Calu3 (cell line): ENCODE measurements at places on chromosomes 16 and 17. TPM values are rescaled to one million over a fixed set of nuclear protein-coding genes. Genes with fewer than 3 reads are reported as not detected.

- no peak for DNase-seq
Measured at GRCh38 chr16:75044800-75045361, 46.1 kb downstream of the ZNRF1 start.

TBC1D3C gene
- total RNA-seq: not detected in 2 replicates

TNP2 gene
- total RNA-seq: not detected in 2 replicates

DNA sequence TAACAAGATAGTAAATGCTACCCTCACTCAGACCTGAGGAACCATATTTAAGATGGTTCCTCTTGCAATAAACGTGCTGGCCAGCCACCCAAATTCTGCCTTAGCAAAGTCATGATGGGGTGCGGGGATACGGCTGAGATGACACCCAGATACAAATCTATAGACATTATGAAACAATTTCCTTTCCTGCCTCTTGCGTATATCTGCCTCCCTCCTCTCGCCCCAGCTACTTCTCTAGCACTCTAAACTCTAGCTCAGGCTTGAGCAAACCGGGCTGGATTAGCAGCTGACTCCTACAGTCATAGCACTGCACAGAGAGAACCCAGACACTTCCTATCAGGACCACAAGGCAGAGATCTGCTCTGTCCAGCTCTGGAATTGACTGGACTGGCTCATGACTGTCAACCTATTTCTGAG is 22.3 kb downstream of the CD300LF start:
- DNase-seq: no peak

- DNase-seq: no peak
Measured at GRCh38 chr16:57355898-57356414, 2.6 kb upstream of the CCL22 start.

DNA sequence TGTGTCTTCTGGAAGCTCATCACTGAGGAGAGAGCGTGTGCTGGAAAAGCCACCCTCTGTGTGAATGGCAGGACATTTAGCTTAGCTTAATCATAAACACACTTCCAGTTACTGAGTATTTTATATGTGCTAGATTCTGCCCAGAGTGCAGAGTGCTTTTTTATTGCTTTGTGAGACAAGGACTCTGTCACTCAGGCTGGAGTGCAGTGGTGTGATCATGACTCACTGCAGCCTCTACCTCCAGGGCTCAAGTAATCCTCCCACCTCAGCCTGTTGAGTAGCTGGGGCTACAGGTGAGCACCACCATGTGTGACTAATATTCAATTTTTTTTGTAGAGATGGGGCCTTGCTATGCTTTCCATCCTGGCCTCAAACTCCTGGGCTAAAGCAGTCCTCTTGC is 61.4 kb upstream of the IRX3 start:
- no peak for DNase-seq
